ENCODE measurements at places on chromosomes 6 and 20.

DNA sequence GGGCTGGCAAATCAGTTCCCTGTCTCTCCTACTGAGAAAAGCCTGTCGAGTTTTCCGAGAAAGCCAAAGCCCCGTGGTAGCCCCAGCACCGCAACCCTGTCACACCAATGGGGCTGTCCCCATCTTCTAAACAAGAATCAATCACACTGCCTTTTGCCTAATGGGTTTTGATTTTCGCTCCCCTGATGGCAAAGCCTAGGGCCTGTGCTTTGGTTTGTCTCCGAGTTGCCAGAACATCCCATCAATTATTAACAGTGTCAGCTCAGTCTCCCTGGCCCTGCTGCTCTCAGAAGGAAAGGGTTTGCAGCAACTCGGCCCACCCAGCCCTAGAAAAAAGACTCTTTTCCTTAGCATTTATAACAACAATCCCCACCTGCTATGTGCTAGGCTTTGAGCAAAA is 4.2 kb downstream of the KCNB1 start:
- no peak for DNase-seq

DNA sequence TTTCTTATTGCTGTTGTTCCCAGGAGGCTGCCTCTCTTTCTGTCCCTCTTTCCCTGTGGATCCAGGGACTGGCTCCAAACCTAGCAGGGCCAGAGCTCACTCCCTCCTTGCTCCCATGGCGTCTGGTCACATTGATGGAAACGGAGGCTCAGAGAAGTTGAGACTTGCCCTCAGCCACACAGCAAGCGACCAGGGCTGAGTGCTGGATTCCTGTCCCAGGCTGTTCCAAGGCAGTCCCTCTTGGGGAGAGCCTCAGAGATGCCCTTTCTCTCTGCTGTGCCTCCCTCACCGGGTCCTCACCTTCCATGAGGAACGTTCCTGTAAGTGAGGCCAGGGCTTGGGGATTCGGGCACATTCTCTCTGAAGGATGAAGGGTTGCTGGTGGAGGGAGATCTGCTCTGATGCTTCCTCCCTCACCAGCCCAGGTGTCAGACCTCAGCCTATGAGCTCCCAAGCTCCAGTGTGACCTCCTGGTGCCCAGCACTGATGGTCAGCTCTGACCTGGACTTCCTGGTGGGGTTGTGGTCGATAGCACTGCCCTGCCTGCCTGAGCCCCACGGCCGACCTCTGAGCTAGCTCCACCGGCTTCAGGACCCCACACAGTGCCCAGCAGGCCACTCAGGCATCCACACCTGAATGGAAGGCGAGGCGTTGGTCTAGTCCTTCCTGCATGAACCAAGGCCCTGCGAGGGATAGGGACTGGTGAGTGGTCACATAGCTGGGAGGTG is 26.8 kb downstream of the SUN5 start:
- no peak for DNase-seq

GRCh38 chr6:148599967-148600426 is 146.8 kb upstream of the UST start:
- DNase-seq, result no peak

GRCh38 chr6:2203264-2203663 is 42.1 kb downstream of the GMDS start:
- DNase-seq, result no peak

GRCh38 chr6:170362121-170362520 is 55.6 kb downstream of the FAM120B start:
- DNase-seq, result no peak

- no peak for DNase-seq
Measured at GRCh38 chr20:49315580-49315979, 37.7 kb upstream of the ZNFX1 start.

DNA sequence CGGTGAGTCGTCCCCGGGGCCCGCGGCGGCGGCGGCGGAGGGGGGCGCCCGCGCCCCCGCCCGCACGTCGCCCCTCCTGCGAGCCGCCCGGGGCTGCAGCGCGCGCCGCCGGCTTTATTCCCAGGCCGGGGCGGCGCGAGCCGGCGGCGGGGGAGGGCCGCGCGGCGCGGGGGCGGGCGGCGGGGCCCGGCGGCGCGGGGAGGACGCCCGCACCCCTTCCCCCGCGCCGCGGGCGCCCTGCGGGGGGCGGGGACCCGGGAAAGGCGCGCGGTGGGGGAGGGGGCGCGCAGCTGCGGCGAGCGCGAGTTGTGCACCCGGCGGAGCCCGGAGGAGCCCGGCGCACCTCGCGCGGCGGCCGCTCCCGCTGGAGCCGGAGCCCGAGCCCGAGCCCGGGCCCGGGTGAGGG is 646 bp downstream of the HMGA1 start:
- no peak for DNase-seq

- DNase-seq, result no peak
Measured at GRCh38 chr6:117513778-117514365, 31.4 kb downstream of the DCBLD1 start.

DNA sequence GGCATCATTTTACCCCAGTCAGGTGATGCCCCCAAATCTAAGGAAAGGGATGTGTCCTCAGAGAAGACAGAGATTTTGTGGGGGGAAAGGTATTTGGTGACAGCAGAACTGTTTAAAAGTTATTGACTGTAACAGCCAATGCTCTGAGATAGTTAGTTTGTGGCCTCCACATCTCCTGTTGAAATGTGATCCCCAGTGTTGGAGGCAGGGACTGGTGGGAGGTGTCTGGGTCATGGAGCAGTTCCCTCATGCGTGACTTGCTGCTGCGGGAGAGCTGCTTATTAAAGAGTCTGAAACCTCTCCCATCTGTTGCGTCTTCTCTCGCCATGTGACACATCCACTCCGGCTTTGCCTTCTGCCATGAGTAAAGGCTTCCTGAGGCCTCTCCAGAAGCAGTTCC is 282.8 kb upstream of the FOXQ1 start:
- no peak for DNase-seq

- no peak for DNase-seq
Measured at GRCh38 chr20:51450984-51451383, 91.5 kb downstream of the NFATC2 start.

DNA sequence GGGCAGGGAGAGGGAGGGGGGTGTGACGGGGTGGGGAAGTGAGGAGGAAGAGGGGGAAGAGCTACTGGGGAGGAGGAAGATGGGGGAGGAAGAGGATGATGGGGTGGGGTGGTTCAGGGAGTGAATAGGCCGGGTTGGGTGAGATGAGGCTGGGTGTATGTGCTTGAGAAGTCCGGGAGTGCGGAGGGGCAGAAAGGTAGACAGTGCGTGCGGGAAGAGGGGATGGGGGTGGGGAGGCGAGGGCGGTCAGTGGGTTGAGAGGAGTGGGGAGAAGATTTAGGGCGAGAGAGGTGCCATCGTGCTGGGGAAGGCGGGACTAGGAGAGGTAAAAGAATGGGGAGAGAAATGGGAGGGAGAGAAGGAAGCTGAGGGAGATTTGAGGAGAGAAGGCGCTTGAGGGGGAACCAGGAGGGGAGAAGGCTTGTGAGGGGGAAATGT is 30.9 kb upstream of the NOTCH4 start:
- no peak for DNase-seq

DNA sequence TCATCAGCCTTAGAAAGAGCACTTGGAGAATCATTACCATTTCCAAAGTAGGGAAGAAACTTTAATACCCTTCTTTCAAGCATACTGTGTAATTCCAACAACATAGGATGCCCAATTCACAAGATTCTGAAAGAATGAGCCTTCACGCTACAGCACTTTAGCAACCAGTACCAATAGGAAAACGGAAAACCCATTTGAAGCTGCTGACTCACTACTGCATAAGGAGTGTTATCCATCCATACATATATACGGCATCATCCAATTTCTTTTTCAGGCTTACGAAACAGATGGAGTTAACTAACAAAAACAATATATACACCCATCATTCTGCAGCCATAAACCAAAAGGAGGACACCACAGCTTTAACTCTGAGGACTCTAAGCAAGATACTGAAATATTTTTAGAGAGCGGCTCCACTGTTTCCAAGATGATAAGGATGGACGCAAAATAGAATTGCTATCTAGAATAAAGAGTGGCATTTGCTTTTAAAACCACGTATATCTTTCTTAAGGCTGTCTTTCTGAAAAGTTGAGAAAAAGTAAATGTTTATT is 24.9 kb downstream of the FYN start:
- DNase-seq, result no peak

GRCh38 chr6:99219788-99220187 is 129.7 kb downstream of the FAXC start:
- DNase-seq, result no peak

GRCh38 chr20:61844621-61845020 is 221.1 kb downstream of the TAF4 start:
- no peak for DNase-seq

DNA sequence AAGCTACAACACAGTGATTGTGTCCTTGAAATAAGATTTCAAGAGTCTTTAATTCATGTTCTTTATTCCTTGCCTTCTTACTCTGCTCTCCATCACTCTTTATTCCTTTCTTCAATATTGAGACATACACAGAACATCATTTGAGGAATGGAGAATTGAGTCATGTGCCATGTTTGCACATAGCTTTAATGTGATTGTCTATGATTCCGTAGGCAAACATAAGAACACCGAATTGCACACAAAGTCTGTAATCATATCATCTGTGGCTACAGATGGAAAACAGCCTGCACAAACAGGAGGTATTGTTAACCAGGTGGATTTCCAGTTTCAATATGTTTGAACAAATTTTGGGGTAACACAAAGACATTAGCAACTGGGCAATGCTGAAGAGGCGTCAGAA is 571.6 kb upstream of the GJE1 start:
- DNase-seq, result no peak

- no peak for DNase-seq
Measured at GRCh38 chr20:35339636-35340035, 47.4 kb upstream of the FAM83C start.

- no peak for DNase-seq
Measured at GRCh38 chr20:24361541-24361940, 107.9 kb upstream of the SYNDIG1 start.

DNA sequence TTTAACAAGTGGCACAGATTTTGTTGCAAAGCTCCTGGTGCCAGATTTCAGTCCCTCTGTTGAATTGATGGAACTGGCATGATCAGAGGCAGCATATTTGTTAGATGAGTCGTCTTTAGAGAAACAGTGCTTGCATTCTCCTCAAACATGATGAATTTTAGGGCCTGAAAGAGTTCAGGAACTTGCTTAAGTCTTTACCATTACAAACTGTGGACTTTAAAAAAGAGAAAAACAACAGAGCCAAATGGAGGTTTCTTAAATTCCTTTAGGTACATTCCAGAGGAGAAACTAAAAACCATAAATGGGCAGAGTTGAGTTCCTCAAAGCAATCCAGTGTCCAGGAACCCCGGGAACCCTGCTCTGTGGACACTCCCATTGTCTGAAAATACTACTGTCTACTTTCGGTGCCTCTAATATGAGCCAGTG is 2.5 kb downstream of the GTF2H5 start:
- DNase-seq, result no peak

DNA sequence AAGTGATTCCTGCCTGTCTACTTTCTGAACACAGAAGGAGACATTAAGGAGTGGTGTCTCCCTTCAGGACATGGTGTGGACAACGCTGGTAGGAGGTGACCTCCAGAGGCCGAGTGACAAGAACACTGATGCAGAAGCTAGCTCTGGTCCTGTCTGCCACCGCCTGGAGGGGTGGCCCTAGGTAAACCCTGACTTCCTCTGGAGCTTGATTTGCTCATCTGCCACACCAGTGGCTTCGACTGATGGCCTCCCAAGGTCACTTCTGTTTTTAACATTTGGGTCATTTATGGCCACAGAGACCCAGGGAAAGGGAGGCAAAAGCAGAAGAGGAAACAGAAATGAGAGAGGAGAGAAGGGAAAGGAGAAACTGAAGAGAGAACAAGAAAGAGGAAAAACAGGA is 49.4 kb upstream of the SLC22A23 start:
- no peak for DNase-seq

- DNase-seq, result peak; percentile 39
Measured at GRCh38 chr6:209432-210103, 82.7 kb upstream of the DUSP22 start.

GRCh38 chr6:30998785-30999184 is 11.5 kb upstream of the MUC22 start:
- DNase-seq, result no peak

GRCh38 chr6:79246891-79247290 is 12.4 kb upstream of the HMGN3 start:
- no peak for DNase-seq

- DNase-seq, result no peak
Measured at GRCh38 chr6:168649209-168649608, 208.2 kb downstream of the SMOC2 start.

DNA sequence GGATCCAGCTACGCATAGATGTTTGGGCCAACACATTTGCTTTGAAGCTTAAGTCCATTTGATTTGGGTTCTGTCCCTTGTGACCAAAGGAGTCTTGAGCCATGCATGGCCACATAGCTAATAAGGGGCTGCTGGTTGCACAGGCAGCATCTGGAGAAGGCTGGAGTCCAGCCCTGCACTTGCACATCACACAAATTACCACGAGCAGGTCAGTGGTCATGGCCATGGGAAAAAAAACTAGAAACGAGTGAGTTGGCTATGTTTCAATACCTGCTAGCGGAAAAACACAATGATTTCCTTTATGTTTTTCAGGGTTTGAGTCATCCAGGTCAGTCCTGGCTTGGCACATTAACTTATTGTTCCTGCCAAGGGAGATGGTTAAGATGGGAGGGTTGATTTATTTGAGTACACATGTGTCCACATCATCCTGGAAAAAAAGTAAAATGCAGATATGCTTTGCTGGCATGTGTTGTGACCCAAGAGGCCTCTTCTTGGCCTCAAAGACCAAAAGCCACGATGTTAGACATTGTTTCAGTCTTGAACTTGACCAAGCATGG is 5.6 kb upstream of the STX16 start:
- no peak for DNase-seq

DNA sequence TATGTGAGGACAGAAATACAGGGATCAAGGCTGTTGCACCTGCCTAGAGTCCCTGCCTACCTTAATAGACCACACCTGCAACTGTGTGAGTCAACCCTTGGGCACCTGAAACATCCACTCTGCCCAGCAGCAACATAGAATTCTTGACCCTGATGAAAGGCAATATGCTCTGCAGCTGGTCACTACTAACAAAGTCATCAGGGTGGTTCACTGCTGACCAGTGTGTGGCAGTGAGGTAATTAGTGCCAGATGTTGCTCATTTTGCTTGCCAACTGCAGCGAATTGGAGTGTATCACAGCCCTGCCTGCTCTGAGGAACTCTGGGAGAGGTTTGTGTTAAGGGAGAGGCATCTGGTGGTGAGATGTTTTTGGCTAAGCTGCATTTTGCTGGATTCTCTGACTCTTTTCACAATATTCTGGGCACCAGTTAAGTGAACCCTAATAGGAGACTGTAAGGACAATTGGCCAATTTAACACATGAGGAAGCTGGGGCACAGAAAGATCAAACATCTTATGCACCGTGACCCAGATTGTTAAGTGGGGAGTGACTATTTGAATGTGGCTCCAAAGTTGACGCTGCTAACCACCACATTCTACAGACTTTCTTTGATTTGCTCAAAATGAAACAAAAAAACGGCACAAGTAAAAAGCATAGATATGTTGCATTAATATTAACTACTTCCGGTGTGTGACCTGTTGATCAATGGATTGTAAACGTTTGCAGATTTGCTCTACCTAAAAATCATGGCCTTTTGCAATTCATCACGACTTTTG is 61.9 kb upstream of the OPRM1 start:
- no peak for DNase-seq

GRCh38 chr20:33602826-33603590 is 59.1 kb upstream of the C20orf144 start:
- DNase-seq, result no peak
